AG09319 (cell line): ENCODE measurements at places on chromosomes 1 and 21.

- no peak for DNase-seq
Observed at GRCh38 chr1:8213676-8214075, 104.2 kb upstream of the SLC45A1 start.

- no peak for DNase-seq
Observed at GRCh38 chr1:94279462-94279861, 42.1 kb upstream of the ARHGAP29 start.

DNA sequence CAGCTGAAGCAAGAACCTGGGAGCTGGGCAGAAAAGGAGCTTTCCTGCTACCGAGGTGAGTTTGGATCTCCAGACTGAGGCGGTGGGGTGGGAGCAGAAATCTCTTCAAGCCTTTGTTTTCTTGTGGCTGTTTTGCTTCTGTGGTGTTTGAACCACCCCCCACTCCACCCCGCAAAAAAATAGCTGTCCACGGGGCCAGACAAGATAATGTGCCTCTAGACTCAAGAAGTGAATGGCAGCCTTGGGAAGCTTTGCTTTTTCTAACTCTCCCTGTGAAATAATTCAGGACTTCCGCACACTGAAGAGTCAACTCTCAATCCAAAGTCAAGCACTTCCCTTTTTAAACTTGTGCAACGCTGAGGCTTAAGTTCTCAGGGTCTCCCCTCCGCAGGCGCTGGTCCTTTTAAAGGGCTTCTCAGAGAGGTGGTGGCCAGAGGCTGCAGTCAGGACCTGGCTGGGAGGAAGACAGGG lies 159.6 kb upstream of the COA6 start:
- no peak for DNase-seq

DNA sequence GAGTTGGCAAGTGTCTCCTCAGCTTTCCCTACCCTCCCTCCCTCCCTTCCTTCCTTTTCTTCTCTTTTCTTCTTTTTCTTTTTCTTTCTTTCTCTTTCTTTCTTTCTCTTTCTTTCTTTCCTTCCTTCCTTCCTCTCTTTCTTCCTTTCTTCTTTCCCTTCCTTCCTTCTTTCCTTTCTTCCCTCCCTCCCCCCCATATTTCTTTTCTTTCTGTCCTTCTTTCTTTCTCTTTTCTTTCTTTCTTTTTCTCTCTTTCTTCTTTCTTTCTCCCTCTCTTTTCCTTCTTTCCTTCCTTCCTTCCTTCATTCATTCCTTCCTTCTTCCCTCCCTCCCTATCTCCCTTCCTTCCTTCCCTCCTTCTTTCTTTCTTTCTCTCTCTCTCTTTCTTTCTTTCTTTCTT lies 18.6 kb upstream of the TTC22 start:
- DNase-seq = no peak

DNA sequence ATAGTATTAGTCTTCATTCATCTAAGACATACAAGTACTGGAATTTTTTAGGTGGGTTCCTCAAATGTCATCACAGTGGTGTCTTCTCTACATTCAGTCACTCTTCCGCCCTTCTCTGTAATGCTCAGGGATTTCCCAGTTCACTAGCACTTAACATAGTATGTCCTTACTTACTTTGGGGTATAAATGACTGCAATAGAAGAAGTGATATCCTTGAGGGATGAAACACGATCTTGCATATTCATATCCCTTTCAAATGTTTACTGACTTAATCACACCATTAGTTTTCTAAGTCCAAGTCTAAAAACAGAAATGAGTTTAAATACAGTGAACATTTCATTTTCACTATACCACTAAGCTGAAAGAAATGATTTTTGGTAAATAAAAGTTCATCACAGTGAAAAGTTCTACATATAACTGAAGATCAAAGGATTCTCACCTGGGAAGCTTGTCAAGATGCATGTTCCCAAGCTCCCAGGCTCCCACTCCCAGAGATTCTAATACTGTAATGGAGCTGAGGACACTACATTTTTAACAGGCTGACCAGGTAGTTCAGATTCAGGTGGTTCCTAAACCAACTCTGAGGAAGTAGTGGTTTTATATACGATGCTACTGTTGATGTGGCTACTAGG lies 29.7 kb downstream of the MRPL39 start:
- no peak for DNase-seq

- no peak for DNase-seq
Observed at GRCh38 chr1:201250326-201251011, 32.8 kb upstream of the PKP1 start.

DNA sequence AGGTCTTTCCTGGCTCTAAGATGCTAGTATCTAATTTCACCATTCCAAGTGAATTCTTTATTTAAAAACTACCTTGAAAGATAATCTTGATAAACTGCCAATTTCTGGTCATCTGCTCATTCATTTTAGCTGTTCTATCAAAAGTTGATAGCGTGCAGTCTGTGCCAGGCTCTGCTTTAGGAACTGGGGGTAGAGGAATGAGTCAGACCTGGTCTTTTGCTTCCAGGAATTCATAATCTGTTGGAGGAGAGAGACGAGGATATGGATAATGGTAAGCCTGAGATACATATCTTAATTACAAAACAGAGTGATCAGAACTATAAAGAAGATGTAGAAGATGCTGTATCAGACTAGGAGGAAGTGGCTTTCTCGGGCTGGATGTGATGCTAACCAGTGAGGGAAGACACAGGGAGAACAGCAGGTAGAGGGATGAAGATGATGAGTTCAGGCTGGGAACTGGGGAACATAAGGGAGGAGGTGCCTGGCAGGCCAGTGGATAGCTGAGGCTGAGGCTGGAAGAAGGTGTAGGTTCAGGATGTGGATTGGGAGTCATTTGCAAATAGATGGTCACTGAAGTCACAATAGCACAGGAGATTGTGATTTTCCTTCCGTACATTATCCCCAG lies 12.3 kb upstream of the PHC2 start:
- DNase-seq = no peak

GRCh38 chr1:113901191-113901590 lies 3.4 kb downstream of the AP4B1 start:
- no peak for DNase-seq

GRCh38 chr1:69090170-69090569 lies 477.6 kb upstream of the LRRC7 start:
- no peak for DNase-seq

- no peak for DNase-seq
Observed at GRCh38 chr21:43805275-43805800, 16.0 kb downstream of the RRP1 start.

DNA sequence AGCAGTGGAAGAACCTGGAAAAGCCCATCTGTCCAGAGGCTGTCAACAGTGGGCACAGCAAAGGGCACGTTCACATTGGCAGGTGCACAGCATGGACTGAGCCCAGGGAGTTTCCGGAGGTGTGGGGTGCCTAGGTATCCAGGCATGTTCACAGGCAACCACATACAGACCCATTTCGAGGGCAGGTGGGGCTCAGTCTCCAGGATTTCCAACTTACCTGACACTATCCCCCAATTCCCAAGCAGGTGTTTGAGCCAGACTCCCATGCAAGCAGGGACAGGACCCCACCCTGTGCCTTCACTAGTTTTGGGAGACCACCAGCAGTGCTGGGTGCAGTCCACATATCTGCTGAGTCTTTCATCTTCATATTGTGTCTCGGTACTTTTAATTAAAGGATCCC lies 65.0 kb upstream of the IRF2BP2 start:
- DNase-seq = no peak

- peak; percentile 100 for DNase-seq
Observed at GRCh38 chr1:155983191-155984024, 5.1 kb upstream of the ARHGEF2 start.

- DNase-seq = no peak
Observed at GRCh38 chr1:196497817-196498216, 110.4 kb downstream of the KCNT2 start.

- no peak for DNase-seq
Observed at GRCh38 chr1:42784946-42785693, at the start of gene TMEM269. TMEM269 (plus strand) TSS chr1:42784991; CDS start chr1:42789894, 4,903 bp downstream.

DNA sequence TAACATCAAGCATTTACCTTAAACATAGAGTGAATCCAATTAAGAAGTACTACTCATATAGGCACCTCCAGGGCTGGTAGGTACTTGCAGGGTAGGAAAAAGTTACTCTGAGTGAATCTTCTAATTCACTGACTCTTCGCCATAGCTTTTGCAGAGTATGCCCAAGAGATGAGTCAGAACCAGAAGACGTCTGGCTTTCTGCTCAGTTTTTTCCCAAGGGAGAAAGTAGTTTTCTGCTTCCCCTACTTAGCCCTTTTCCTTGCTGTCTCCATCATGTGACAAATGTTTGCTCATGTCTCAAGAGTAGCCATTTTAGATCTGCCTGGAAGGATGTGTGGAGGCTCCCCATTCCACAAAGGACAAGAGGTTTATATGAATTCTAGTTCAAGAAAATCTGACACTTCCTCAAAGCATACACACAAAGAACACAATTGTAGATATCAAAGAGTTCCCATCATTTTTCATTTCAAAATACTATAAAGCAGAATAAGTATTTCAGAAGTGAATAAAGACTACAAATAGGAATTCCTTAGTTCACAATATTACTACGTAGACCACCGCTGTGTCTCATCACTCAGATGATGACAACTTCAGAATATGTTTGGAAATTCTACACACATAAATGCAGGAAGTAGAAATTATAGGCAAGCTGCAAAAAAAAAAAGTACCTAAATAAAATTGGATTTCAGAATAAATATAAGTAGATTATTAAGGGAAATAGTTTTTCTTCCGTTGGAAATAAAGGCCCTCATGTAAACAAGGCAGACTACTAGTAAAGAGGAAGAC lies 98.5 kb downstream of the ASH1L start:
- peak; percentile 23 for DNase-seq

DNA sequence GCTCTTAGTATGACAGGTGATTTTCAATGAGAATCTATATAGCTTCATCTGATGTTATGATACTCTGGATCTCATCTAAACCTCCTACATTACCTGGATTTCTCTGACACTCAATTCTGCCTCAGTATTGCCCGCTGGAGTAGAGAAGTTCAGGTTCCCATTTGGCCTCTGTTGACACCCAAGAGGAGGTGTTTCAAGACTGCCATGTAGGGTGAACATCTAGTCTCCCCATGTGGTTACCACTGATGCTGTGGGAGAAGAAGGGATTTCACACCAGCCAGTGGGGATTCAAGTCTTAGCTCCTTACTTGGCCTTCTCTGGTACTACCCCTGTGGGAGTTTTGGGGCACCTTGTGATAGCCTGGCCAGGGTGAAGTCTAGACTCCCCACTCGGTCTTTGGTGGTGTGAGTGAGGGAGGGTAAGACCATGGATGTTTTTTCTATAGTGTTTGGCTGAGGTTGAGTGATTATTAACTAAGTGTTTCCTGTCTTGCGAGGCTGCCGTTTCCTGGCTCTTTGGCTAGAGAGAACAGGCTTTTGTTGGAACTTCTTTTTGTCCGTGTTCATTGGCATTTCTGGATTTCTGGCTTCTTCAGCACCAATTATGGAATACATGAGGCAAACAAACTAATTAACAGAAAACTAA lies 90.7 kb downstream of the RHOU start:
- no peak for DNase-seq

GRCh38 chr1:233912447-233912846 lies 8.0 kb downstream of the SLC35F3 start:
- DNase-seq = no peak

GRCh38 chr1:15178571-15179484 lies 25.3 kb downstream of the TMEM51 start:
- DNase-seq = peak; percentile 72

DNA sequence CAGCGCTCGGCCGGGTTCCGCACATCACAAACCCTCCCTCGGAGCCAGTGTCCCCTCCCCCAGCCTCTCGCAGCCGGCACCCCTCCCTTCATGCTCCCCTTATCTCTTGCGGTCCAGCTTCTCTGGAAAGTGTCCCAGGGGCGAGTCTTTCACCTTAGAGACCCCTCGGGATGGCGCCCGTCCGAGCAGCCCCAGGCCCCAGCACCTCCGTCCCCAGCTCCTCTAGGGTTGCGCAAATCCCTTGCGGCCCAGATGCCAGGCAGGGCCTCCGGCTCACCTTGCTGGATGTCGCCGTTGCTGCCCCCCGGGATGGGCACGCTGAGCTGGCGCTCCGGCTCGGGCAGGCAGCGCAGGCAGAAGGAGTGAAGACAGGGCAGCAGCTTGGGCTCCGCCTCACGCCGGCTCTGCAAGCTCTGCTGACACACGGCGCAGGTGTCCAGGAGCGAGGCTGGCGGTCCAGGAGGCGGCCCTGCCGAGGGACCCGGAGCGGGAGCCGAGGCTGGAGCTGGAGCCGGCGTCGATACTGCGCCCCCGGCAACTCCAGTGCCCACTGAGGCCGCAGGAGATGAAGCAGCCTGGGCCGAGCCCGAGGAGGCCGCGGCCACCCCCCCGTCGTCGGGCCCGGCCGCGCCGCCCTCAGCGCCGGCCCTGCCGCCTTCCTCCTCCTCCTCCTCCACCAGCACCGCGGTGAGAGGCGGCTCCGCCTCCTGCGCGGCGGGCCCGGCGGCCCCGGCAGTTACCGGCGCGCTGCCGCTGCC lies 550 bp downstream of the TRIM33 start:
- DNase-seq = no peak

DNA sequence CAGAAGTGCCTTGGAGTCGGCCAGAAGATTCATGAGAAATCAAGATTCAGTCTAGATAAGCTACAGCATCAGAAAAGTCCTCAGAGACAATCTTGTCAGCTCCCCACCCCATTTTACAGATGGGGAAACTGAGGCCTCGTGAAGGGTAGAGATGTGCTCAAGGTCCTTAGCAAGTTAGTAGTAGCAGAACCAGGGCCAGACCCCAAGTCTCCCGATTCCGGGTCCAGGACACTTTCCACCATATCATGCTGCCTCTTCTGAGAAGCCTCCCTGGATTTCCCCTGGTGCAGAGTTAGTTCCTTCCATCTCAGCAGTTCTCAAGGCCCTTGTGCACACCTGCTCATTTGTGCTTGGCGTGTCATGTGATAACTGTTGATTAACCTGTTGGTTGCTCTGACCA lies 91.5 kb upstream of the ACTL8 start:
- no peak for DNase-seq

GRCh38 chr1:85048296-85049064 lies at the start of gene MCOLN3:
MCOLN3 (minus strand) TSS chr1:85048500; CDS start chr1:85045360, 3,140 bp downstream.
- no peak for DNase-seq

DNA sequence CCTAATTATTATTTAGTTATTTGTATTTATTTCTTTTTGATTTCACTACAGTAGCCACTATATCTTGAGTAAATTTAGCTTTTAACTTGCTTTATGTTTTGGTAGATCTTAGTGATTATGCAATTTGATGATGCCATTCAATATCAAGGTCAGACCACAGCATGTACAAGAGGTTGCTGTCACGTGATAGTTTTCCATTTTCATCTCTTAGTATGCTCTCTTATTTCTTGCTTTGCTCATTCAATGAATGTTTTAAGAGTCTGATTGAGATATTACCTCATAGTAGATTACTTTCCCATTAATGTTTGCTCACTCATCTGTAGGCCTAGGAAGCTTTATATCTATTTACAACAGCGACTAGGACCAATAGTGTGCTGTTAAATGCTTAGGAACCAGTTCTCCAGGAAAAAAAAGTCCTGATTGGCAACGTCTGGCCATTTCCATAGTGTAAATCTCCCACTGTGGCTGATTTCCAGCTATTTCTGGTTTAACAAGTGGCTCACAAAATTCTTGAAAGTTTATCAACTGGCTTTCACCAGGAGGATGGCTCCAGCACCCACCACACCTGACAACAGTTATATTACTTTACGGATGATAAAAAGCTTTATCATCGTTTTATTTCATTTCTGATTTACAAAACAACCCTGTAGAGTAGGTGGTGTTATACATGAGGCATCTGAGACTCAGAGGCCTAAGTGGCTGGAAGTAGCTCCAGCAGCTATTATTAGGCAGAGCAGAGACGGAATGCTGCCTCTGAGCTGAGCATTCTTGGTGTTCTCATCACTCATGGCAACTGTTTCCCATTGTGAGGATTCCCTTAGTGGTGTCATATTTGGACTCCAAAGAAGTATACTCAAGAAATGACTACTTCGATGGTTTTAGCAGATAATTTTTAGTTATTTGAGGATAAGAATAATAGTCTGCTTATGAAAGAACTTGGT lies 235.2 kb downstream of the DISC1 start:
- no peak for DNase-seq
